Stimulated activated CD8-positive, alpha-beta memory T cell treated with anti-CD3 and anti-CD28 coated beads, Interleukin-7, amount 100 ng/mL, for 1 hour (primary cell): ENCODE measurements at places on chromosomes 3 and 15.

DNA sequence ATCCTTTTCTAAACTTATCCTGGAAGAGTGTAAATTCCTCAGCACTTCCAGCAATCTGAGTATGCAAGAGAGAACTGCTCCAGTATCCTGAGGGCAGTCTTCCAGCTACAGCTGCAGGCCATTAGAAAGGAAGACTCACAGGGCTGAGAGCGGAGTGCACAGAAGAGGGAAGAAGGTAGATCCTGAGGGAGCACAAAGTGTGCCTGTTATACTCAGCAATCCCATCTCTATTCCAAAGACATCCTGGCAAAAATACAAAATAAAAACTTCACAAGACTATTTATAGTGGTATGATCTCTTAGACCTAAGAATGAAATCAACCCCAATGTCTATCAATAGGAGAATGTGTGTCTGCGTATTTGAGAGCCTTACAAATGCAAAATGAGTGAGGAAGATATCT lies 292.0 kb downstream of the ZIC1 start:
- no peak for DNase-seq

DNA sequence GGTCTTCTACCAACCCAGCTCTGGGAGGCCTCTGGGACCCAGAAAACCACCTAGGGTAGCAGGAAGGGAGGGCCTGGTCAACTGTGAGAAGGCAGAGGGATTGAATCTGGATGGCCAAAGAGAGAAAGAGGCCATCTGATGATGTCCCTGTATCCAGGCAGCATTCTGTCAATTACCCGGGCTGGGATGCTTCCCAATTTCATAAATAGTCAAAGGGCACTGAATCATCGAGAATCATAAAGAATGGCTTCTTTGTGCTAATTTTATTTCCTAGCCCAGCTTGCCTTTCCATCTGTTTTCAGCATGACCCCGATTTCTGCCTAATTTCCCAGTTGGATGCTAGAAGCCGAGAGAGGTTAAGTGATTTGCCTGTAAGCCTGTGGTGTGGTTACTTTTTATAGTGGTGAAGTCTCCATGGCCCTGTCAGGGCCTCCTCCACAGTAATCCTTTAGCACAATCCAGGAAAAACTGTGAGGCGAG lies 129.2 kb downstream of the FAM43A start:
- DNase-seq: no peak

DNA sequence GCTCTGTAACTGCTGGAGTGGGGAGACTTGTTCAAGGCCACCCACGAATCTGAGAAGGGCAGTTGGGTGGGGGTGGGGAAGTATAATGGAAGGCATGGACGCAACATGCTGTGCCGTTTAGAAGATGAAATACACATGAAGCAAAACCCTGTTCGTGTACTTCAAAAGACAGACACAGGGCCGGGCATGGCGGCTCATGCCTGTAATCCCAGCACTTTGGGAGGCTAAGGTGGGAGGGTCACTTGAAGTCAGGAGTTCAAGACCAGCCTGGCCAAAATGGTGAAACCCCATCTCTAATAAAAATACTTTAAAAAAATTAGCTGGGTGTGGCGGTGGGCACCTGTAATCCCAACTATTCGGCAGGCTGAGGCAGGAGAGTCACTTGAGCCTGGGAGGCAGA lies 36.9 kb upstream of the SFMBT1 start:
- DNase-seq: no peak

DNA sequence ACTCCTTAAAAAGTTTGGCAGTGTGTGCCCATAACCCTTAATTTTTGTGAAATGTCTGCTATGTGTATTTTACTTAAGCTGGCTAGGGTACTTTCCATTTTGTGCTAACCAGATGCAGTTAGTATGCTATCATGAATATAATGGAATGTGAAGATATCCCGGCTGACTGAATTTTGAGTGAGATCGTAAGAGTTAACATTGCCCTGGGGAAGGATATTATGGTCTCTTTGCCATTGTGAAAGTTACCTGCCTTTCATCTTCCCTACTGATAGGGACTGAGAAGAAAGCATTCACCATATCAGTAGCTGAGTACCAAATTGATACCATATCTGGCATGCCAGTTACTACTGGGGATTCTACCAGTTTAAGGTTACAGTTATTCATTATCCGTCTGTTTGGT lies 243.2 kb downstream of the UBE2E2 start:
- DNase-seq: no peak

GRCh38 chr3:34361921-34362320 lies 563.5 kb downstream of the PDCD6IP start:
- DNase-seq: no peak

GRCh38 chr3:134320749-134321148 lies 53.5 kb downstream of the AMOTL2 start:
- no peak for DNase-seq

GRCh38 chr3:113287803-113288648 lies 76.7 kb downstream of the BOC start:
- peak; percentile 34 for DNase-seq

- DNase-seq: no peak
Measured at GRCh38 chr15:27065785-27066184, 94.8 kb downstream of the GABRG3 start.

DNA sequence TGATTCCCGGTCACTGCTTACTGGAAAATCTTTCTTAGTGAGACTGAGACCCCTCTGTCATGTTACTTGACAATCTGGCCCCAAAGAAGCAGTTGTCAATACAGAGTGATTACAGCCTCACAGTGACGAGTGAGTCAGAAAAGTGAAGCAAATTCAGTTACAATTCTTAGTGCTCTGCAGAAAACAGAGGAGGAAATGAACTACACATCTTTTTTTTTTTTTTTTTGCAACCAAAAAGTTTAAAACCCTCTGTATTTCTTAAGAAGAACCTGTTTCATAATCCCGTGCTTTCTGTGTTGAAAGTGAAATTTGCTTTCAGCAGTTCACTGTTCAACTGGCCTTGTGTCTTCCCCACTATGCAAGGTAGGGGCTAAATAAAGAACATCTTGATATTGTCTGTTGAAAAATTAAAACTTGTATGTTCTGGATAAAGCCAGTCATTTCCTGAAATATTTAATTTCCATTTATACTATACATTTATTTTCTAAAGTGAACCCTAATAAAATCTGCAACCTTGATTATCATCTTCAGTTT lies 1.9 kb downstream of the AQP9 start:
- DNase-seq: no peak

GRCh38 chr3:119019767-119020518 lies 14.7 kb downstream of the IGSF11 start:
- no peak for DNase-seq

- DNase-seq: no peak
Measured at GRCh38 chr3:194908496-194908895, 222.8 kb downstream of the FAM43A start.

DNA sequence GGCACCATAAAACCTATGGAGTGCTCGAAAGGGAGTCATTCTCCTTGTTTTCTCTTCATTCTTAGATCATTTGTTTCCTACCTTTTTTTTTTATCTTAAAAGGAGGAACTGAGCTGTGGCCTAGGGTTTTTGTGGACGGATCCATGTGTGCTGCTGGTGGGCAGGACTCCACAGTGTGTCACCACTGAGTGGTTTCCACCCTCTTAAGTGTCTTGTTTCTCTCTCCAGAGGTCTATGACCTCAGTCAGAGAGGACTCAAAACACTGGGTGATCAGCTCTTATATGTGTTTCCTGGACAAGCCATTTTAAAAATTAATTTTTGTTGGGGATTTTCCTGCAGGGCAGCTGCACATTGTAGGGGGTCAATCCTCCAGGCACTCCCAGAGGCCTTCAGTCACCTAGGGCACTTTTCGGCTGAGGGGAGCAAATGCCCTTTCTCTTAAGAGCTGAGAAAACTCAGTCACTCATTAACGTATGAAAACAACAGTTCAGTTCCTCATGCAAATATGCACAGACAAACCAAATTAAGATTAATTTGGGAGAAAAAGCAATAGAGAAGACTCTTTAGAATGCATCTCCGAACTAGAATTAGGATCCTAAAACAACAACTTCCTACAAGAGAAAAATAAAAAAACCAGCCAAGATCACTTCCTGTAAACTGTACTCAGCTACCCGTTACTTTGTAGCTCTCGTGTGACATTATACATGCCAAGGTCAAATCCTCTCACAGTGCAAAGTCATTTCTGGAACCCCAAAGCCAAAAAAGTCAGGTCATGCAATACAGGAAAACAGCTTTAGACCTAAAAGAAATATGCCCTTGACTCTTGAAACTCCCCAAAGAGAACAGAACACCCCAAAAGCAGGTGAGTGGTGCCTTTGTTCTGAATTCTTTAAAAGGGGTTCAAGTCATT lies 27.6 kb upstream of the FAM3D start:
- DNase-seq: no peak

DNA sequence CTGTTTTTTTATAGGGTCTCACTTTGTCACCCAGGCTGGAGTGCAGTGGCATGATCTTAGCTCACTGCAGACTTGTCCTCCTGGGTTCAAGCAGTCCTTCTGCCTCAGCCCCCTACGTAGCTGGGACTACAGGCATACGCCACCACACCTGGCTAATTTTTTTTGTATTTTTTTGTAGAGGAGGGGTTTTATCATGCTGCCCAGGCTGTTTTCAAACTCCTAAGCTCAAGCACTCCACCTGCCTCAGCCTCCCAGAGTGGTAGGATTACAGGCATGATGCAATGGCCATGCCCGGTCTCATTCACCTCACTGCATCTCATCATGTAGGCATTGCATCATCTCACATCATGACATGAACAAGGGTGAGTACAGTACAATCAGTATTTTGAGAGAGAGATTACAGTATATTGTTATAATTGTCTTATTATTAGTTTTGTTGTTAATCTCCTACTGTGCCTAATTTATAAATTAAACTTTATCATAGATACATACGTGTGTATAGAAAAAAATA lies 74.3 kb upstream of the EOMES start:
- DNase-seq: no peak

- DNase-seq: no peak
Measured at GRCh38 chr3:174483254-174483653, 375.9 kb upstream of the NAALADL2 start.

GRCh38 chr15:100730655-100731266 lies 128.4 kb downstream of the ASB7 start:
- DNase-seq: no peak

DNA sequence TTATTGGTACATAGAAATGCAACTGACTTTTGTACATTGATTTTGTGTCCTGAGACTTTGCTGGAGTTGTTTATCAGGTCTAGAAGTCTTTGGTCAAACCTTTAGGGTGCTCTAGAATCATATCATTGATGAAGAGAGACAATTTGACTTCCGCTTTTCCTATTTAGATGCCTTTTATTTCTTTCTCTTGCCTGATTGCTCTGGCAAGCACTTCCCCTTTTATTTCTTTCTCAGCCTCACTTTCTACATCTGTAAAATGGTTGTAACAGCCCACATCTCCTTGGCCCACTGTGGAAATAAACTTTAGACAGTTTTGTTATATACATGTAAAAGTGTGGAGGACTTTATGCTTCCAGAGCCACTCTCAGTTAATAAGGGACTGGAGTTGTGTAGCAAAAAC lies 14.0 kb downstream of the PLA1A start:
- no peak for DNase-seq

DNA sequence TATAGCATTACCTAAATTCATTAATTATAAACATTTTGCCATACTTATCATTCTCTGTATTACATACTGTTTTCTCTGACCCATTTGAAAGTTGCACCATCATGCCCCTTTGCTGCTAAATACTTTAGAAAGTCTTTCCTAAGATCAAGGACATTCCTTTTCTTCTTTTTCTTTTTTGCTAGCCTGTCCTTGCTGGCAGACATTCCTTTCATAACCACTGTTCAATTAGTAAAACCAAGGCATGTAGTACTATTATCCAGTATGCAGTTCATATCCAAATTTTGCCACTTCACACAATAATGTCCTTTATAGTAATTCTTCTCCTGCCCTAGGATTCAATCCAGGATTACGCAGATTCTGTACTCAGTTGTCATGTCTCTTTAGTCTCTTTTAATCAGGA lies 321.0 kb upstream of the C2CD4B start:
- no peak for DNase-seq

DNA sequence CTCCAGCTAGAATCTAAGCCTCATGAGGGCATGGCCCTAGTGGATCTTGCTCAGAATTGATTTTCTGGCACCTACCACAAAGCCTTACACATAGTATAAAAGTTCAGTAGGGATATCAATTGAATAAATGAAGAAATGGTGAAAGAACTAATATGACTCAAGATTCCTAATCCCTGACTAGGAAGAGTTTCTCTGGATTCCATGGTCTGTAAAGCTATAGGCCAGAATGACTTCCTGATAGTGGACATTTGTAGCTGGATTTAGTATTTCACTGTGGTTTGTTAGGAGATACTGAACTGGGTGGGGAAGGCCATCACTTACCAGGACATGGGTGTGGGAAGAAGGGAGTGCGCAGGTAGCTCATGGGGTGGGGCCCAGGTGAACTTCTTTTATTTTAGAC lies 168.9 kb downstream of the RAP2B start:
- no peak for DNase-seq

- no peak for DNase-seq
Measured at GRCh38 chr3:115704661-115705338, 81.5 kb downstream of the GAP43 start.

- DNase-seq: no peak
Measured at GRCh38 chr3:52090933-52091468, 34.6 kb upstream of the DUSP7 start.

GRCh38 chr3:143352850-143353550 lies 233.4 kb downstream of the CHST2 start:
- no peak for DNase-seq

- no peak for DNase-seq
Measured at GRCh38 chr3:121803771-121804320, 31.0 kb downstream of the IQCB1 start.

DNA sequence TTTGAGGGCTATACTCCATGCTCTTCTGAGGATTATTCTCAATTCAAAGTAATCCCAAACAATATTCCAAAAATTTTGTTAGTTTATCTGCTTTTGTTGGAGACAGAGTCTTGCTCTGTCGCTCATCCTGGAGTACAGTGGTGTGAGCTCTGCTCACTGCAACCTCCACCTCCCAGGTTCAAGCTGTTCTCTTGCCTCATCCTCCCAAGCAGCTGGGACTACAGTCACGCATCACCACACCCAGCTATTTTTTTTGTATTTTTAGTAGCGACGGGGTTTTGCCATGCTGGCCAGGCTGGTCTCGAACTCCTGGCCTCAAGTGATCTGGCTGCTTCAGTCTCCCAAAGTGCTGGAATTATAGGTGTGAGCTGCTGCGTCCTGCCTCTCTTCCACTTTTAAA lies 39.1 kb downstream of the MEF2A start:
- DNase-seq: no peak

- DNase-seq: no peak
Measured at GRCh38 chr15:74132681-74133651, 2.6 kb downstream of the ISLR2 start.

DNA sequence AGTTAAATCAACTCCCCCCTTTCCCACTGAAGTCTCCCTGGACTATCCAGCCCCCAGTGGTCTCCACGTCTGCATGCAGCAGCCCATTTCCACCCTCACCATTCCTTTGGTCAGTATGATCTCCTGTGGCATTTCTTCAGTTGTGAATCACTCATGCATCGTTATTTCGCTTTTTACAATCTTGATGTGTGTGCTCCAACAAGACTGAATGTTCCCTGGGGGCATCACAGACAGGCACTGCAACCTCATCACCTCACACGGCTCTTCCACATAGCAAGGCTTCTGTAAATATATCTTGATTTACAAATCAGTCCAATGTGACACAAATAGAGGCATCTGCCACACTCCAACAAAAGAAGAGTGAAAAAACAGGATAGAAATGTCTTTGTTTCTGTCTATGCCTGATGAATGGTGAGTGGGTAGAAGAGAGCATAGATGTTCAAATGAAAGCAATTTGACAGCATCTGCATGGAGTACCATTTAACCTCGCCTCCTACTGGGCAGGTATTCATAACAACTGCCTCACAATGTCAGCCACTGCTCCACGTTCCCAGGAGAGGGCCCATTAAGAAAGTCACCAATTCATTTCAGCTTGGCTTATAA lies 5.2 kb downstream of the HEG1 start:
- no peak for DNase-seq
